Activated naive CD8-positive, alpha-beta T cell treated with anti-CD3 and anti-CD28 coated beads for 36 hours (primary cell): ENCODE measurements at places on chromosomes 13 and 19. TPM values are rescaled to one million over a fixed set of nuclear protein-coding genes. Genes with fewer than 3 reads are reported as not detected.

Gene CKAP2
- 56.1 TPM for total RNA-seq

Gene ZNF442
- total RNA-seq: 1.3 TPM

Gene GPATCH1
- total RNA-seq: 10.6 TPM

Gene ZNF229
- 4.5 TPM for total RNA-seq

Gene FUT3
- total RNA-seq: not detected

Gene ZNF331
- total RNA-seq: 21.3 TPM

Gene LYPD3
- 5.3 TPM for total RNA-seq

Gene SERPINE3
- total RNA-seq: not detected

Gene GFY
- not detected for total RNA-seq

Gene MRPL34
- 122 TPM for total RNA-seq

Gene SWSAP1
- 2.1 TPM for total RNA-seq

Gene PSG2
- total RNA-seq: not detected

Gene ZBTB7A
- 34.9 TPM for total RNA-seq

Gene CFAP97D2
- not detected for total RNA-seq

Gene MARK4
- total RNA-seq: 12.6 TPM

Gene RNF113B
- total RNA-seq: not detected

Gene ELSPBP1
- total RNA-seq: not detected

Gene ZNF534
- not detected for total RNA-seq
